ENCODE measurements at places on chromosomes 7 and 10.

DNA sequence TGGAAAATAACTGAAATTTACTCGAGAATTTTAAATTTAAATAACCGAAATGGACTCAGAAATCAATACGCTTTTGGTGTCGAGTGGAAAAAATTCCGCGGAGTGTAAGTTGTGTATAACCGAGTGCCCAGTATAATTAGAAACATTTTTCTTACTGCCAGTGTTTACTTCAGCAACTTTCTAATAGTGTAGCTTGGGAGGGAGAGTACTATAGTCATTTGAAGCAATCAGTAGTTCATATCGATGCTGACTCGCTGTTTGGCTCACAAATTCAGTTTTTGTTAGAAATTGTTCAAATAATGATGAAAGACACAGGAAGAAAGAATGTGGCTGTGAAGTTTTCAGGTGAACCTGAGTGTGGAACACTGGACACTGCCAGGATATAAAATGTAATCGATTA lies 658.6 kb upstream of the FOXK1 start:
- no peak for DNase-seq

DNA sequence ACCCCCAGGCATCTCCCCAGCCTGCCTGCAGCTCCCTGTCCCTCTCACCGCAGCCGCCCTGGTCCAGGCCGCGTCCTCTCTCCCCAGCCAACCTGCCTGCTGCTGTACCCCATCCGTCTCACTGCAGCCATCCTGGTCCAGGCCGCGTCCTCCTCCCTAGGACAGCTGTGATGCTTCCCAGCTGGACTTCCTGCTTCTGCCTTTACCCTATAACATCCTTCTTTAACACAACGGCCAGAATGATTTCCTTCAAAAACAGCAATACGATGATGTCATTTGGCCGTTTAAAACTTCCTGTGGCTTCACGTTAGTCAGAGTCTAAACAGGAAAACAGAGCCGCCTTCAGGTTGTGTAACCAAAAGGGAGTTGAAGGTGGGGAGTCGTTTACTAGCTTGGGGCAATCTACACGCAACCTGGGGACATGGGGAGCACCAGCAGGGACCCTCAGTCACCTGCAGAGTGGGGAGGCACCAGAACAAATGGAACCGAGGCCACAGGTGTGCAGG lies 32.2 kb upstream of the ZFAND2A start:
- peak; percentile 47 for DNase-seq

- DNase-seq: no peak
Measured at GRCh38 chr10:70364772-70365091, 17.7 kb downstream of the LRRC20 start.

DNA sequence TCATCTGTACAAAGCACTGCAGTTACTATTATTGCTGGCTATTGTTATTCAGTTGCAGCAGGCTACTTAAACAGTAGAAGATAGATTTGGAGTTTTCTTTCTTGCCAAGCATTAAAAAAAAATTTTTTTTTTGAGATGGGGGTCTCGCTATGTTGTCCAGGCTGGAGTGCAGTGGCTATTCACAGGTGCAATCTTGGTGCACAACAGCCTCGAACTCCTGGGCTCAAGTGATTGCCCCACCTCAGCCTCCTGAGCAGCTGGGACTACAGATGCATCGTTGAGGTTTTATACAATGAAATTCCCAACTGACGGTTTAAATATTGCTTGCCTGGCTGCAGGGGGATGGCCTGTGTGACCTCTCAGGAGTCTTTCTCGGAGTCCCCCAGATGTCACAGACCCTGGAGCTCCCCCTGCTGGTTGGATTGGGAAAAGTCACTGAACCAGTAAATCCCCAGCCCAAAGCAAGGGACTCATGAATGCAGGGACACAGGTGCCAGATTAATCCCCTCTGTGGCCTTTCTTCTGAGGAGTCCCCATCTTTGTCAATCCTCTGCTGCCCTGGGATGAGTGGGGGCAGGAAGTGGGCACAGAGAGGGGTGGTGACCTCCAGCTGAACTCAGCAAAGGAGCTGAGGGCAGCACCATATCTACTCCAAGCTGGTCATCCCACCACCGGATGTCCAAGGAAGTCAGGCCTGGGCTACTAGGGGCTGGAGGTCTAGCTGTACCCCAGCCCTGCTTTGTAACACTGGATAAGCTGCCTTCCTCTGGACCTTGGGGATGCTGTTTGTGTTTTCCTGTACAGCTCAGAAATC lies 149.6 kb downstream of the C10orf105 start:
- DNase-seq: peak; percentile 20

DNA sequence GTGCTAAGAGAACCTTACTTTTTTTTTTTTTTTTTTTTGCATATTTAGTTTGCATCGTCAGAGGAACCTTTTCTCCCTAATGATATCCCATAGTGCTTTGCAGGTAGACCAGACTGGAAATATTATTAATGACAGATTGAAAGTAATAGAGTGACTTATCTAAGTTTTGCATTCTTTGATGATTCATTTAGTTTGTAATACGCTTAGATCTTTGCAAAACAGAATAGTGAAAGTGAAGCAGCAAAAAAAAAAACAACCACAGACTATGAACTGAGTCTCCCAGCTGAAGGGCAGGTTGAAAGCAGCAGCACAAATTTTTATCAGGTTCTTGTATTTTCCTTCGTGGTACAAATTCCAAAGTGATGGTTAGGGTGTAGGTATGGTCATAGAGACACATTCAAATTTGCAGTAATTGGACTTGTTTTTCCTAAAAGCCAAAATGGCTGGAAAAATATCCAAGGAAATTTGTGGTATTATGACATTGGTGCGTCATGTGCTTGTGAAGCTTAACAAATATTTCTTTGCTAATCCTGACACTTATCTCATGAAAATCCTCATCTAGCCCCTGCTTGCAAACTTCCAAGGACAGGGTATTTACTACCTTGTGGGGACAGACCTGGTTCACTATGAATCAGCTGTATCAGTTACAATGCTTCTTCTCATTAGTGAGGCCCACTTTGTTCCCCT lies 81.8 kb upstream of the CREB5 start:
- DNase-seq: no peak

DNA sequence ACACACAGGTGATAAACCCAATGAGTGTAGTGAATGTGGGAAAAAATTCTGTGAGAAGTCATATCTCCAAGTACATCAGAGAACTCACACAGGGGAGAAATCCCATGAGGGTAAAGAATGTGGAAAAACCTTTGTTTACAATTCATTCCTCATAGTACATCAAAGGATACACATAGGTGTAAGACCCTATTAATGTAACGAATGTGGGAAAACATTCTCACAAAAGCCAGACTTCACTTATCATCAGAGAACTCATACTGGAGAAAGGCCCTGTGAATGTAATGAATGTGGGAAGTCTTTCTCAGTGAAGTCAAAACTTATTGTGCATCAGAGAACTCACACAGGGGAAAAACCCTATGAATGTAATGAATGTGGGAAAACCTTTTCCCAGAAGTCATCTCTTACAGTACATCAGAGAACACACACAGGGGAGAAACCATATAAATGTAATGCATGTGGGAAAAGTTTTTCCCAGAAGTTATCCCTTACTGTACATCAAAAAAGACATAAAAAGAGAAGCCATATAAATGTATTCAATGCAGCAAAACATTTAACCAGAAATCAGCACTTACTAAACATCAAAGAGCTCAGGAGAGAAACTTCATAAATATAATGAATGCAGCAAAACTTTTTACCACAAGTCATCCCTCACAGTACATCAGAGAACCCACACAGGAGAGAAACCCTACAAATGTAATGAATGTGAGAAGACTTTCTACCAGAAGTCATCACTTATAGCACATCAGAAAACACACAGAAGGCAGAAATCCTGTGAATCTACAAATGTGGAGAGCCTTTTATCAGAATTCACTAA lies 49.8 kb downstream of the ZNF239 start:
- no peak for DNase-seq

GRCh38 chr10:89278034-89278535 lies 23.8 kb upstream of the IFIT2 start:
- DNase-seq: peak; percentile 97

DNA sequence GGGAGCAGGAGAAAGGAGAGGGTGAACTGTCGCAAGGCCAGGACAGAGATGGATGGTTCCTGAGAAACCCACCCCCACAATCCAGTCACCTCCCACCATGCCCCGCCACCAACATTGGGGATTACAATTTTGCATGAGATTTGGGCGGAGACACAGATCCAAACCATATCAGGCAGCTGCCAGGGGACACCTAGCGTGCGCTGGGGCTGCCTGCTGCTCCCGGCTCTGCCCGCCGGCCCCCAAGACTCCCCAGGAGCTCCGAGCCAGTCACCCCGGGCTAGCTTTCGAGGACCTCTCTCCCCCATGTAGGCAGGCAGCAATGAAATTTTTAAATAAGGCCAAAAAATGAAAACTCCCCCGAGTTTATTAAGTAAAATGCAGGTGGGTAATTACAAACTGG lies 111.7 kb downstream of the UNCX start:
- no peak for DNase-seq

DNA sequence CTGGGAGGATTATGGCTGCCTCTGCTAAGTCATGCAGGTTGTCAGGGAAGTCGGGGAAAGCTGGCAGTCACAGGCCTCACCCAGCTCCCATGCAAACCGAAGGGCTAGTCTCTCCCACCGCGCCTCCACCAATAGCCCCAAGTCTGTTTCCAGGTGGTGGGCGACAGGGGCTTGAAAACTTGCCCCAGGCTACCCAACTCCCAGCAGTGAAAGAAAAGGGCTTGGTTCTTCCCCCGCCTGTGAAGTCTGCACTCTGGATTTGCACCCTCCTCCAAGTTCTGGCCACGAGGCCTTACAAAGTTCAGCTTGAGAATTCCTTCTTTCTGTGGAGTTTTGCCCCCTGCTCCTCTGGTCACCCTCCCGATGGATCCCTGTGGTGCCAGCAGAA lies 99.9 kb upstream of the CHST15 start:
- no peak for DNase-seq

GRCh38 chr7:51611937-51612336 lies 295.3 kb upstream of the COBL start:
- DNase-seq: no peak

GRCh38 chr10:115432188-115432819 lies 339.1 kb downstream of the ATRNL1 start:
- DNase-seq: peak; percentile 9

DNA sequence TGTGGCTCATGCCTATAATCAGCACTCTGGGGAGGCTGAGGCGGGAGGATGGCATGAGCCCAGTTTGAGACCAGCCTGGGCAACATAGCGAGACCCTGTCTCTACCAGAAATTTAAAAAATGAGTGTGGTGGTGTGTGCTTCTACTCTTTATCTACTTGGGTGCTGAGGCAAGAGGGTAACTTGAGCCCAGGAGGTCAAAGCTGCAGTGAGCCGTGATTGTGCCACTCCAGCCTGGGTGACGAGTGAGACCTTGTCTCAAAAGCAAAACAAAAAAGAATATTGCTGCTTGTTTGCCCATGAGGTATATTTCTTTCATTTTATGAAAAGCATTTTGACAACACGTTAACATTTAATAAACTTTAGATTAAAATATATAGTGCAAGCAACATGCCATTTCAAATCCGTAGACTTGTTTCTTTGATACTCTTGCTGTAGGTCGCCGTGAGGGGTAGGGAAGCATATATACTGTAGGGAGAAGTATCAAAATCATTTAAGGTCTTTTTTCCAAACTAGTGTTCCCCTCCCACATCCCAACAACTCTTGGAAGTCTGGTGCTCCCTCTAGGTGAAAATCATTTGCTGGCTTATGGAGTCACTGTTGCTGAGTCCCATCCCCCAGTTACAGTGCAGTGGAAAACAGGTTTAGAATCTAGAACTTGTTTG lies 4.3 kb upstream of the LSMEM1 start:
- DNase-seq: no peak

- no peak for DNase-seq
Measured at GRCh38 chr7:153061910-153062528, 302.5 kb downstream of the ACTR3B start.

GRCh38 chr7:95101422-95101821 lies 194.0 kb downstream of the PPP1R9A start:
- no peak for DNase-seq

DNA sequence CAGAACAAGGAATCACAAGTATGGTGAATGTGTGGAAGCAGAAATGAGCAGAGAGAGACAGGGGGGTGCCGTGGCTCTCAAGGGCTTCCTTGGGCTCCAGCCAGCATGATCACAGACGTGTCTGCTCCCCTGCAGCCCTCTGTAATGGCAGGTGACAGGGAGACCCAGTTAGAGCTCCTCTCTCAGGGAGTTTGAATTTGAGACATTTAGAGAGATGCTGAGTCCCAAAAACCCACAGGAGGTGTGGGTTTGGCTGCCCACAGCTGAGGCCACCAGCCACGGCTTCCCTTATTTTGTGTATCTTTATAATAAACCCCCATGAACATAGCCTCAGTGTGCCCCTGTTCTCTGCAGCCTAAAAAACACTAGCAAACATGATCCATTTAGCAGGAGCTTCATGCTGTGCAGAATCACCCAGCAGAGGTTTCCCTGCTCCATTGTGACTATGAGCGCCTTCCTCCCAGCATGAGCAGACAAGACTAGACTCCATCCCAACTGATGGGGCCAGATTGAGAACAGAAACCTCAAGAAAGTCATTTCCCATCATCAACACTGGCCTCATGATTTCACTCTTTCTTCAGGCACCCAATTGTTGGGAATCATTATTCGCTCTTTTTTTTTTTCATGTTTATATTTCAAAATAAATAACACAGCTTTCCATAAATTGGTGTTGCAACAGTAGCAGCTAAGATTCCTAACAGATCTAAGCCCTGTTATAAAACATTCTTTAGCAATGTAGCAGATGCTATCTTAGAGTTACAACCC lies 13.4 kb downstream of the NOD1 start:
- DNase-seq: no peak

DNA sequence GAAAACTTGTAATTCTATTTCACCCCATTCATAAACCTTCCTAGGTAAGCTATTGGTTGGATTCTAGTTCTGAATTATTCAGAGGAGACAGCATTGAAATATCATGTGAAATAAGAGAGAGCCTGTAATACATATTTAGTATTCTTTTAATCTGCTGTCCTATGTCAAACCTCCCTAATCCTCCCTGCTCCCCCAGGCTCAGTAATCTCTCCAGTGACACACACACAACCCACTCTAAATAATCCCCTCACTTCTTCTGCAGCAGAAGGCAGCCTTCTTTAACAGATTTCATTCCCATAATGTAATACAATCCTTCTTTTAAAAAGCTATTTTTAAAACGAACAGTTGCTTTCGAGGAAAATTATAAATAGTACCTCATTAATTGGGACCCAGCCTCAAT lies 639.7 kb upstream of the AUTS2 start:
- DNase-seq: no peak

Measured in stromal cell of bone marrow (primary cell).